ENCODE measurements at places on chromosomes 16 and 17.

GRCh38 chr16:50335196-50335958 lies 33.4 kb downstream of the BRD7 start:
- no peak for DNase-seq

- no peak for DNase-seq
Observed at GRCh38 chr17:79812353-79813258, 15.7 kb upstream of the CBX8 start.

GRCh38 chr16:10862438-10862837 lies 14.6 kb upstream of the CIITA start:
- no peak for DNase-seq

DNA sequence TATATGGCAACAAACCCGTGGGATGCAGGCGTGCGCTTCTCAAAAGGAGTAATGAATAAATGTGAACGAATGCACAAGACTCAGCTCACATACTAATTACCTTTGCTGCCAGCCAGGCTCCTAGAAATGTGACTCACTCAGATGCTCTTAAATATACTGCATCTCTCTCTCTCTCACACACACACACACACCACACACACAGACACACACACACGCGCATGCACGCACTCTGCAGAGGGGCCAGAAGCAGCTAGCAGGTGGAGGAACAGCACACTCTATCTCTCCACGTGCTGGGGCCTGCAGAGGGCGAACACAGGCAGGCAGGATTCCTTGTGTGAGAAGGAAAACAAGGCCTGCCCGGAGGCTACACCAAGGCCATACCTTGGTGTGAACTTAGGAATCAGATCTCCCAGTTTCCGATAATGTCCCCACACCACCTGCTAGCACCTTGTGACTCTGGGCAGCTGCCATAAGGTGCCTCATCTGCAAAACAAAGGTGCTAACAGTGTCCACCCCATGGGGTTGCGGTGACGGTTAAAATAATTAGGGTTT lies 5.3 kb downstream of the GPRC5B start:
- DNase-seq, result no peak

DNA sequence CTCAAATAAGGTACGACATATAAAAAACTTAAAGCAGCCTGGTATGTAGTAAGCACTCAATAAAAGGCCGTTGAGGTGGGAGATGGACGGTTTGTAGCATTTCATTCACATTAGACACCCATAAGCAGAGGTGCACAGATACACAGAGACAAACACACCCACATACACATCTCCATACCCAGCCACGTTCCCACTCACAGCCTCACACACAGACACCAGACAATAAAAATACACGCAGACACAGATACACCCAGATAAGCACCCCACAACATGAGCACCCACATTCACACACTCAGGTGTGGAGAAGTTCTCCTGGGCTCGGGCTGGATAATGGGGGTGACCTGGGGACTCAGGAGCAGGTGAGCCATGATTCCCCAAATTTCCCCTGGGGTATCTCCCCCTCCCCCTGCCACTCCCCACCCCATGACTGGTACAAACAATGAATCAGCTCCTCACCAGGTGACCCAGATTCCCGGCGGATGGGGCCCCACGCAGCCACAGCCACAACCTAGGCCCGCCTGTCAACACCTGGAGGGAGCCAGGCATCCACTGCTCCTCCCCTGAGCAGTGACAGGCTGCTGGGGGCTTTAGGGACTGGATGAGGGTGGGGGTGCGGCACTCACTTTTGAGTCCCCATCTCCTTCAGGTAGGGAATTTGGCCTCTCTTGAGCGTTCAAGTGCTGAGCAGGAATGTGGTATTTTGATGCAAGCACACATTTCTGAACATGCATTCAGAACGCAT lies 2.7 kb downstream of the DLX3 start:
- DNase-seq, result no peak

DNA sequence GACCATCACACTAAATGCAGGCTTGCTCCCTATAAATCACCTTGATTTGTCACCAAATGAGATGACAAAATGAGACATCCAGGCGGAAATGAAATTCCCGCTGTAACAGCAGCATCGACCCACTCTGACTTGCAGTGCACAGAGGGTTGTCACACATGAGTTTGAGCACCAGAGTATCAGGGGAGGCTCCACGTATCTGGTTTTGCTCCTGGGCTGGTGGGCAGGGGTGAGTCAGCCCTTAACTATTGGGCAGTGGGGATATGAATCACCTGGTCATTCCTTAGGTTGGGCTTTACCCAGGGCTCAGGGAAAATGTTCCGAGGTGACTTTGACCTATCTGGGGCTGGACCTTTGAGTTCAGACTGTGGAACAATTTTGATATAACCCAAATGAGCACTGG lies 245.2 kb upstream of the CCL2 start:
- no peak for DNase-seq

- no peak for DNase-seq
Observed at GRCh38 chr16:72311426-72311825, 139.5 kb upstream of the PMFBP1 start.

DNA sequence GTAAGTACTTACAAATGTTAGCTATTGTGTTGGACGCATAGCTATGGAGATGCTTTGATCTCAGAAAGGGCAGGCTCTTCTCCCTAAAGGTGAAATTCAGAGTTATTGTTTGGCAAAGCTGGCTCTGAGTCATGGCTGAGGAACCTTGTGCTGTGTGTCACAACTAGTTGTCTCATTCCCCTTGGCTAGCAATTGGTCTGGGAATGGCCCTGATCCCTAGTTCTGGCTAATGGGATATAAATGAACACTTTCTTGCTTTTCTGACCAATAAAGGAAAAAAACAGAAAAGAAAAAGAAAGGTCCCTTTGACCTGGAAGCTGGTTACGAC lies 210.6 kb downstream of the MAP2K4 start:
- DNase-seq, result no peak

GRCh38 chr17:40551879-40552768 lies 13.1 kb downstream of the CCR7 start:
- DNase-seq, result no peak

- no peak for DNase-seq
Observed at GRCh38 chr16:77822661-77823060, 34.3 kb downstream of the VAT1L start.

- no peak for DNase-seq
Observed at GRCh38 chr16:88002749-88003148, 51.5 kb downstream of the BANP start.

DNA sequence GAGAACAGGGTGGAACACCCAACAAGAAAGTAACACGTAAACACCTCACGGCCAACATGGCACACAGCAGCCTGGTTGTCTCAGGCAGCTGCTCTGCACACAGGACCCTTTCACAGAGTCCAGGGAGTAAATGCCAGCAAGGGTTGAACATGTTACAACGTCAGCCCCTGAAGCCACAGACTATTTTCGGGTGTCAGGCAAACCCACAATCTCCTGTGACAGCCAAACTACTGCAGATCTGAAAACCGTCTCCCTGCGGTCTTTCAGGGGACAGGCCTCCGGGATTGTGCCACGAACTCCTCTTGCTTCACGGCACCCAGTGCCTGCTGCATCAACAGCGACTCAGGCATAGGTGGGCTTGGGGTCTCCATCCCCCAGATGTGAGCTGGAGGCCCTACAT lies 127.7 kb downstream of the XYLT1 start:
- DNase-seq, result no peak

GRCh38 chr16:48132696-48133095 lies 23.1 kb downstream of the ABCC12 start:
- no peak for DNase-seq

GRCh38 chr16:54928016-54928356 lies 2.7 kb upstream of the IRX5 start:
- DNase-seq, result no peak

GRCh38 chr16:73480381-73480780 lies 432.5 kb upstream of the ZFHX3 start:
- DNase-seq, result no peak

- DNase-seq, result no peak
Observed at GRCh38 chr17:40290629-40291280, 3.1 kb downstream of the CDC6 start.

GRCh38 chr17:1481736-1482135 lies 10.8 kb downstream of the MYO1C start:
- no peak for DNase-seq

GRCh38 chr16:56286809-56287208 lies 95.5 kb downstream of the GNAO1 start:
- DNase-seq, result no peak

- peak; percentile 91 for DNase-seq
Observed at GRCh38 chr17:76726231-76726775, at the start of gene JMJD6. Gene JMJD6 (minus strand): TSS chr17:76726606. CDS start chr17:76726475, 131 bp downstream.

DNA sequence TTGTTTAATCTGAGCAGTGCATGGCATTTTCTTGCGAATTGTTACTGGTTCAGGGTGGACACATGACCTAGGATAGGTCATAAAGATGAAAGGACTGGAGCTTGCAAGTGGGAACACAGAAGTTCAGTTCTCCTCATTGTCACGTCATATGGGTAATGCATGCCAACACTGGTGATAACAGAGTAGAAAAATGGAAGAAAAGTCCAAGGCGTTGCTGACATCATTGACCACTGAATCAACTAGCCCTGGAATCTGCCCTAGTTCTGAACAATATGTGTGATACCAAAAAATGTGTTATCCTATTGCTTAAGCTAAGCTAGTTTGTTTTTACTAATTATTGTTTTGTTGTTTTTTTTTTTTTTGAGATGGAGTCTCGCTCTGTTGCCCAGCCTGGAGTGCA lies 234.2 kb upstream of the MAF start:
- DNase-seq, result no peak

DNA sequence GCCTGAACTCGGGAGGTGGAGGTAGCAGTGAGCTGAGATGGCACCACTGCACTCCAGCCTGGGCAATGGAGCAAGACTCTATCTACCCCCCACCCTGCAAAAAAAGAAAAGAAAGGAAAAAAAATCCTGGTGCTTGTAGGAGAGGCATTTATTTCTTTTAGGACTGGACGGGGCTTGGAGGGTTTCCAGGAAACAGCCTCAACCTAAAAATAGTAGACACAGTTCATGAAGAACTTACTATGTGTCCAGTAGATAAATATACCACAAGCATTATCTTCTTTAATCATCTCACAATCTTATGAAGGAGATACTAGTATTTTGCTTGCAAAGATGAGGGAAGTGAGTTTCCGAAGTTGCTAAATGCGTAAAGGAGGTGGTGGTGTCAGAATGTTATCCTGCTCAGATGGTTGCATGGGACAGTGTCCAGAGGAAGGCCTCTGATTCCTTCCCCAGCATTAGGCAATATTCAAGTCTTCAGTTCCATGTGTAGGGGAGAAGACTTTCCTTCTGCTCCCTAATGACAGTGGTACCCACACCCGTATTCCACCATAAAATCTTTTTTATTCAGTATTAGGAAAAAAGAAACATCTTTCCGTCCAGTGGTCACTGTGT lies 263.2 kb downstream of the WWOX start:
- DNase-seq, result no peak

DNA sequence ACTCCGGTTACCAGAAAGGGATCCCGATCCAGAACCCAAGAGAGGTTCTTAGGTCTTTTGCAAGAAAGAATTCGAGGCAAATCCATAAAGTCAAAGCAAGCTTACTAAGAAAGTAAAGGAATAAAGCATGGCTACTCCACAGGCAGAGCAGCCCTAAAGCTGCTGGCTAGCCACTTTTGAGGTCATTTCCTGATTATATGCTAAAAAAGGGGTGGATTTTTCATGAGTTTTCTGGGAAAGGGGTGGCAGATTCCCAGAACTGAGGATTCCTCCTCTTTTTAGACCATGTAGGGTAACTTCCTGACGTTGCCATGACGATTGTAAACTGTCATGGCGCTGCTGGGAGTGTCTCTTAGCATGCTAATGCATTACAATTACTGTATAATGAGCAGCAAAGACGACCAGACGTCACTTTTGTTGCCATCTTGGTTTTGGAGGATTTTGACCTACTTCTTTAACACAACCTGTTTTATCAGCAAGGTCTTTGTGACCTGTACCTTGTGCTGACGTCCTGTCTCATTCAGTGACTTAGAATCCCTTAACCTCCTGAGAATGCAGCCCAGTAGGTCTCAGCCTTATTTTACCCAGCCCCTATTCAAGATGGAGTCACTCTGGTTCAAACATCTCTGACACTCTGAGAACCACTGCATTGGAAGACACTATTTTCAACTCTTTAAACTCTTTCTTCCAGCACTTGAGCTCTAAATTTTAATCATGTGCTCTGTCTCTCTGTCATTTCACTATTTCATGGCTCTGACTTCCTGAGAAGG lies 203.6 kb upstream of the CACNG3 start:
- DNase-seq, result no peak

DNA sequence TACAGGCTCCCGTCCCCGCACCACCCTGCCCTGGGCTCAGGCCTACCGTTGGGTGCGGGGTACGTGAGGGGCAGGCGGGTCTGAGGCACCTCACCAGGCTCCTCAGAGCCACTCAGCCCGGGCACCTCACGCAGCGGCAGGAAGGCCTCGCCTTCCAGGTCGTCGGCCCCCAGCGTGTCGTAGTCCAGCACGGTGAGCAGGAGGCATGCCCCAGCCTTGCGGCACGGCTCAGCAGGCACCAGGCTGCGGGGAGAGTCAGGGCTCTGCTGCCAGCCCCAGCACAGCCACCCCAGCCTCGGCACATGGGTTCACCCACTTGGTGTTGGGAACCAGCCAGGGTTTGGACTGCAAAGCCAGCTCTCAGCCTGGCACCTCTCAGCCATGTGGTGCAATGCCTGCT lies 15.5 kb downstream of the UNC13D start:
- DNase-seq, result no peak

DNA sequence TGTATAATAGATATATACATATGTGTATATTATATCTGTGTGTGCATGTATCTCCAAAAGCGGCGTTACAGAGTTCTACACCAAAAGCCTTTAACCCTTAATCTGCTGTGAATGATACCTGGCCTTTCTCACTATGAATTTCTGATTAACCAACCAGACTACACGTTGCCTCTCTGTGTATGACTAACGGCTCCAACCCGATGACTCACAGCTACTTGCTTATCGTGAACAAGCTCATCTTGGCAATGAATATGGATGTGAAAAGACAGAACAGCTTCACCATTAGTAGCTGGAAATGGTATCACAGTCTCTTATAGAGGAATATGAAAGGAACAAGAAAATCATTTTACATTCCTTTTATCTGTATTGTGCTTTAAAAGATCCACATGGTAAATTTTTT lies 23.8 kb upstream of the ARHGAP44 start:
- no peak for DNase-seq

DNA sequence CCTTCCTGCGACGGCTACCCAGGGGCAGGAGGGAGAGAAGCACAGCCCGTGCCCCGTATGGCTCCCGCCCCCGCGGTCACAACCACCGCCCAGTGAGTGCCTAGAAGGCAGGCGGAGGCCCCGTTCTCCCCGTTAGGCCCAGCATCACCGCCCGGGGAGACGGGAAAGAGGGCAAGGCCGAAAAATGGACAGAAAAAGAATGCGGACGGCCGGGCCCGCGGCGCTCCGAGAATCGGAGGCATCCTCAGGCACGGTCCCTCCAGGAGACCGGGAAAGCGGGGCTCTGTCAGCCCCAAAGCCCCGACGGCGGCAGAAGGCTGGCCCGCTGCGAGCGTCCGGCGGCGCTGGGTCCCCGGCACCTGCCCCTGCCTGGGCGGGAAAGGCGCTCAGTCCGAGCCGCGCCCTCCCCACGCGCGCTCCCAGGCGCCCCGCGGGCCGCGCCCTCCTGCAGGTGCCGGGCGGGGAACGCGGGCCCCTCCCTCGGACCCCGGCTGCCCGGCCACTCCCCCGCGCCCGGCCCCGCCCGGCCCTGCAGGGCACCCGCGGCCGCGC lies 407 bp downstream of the MCRIP1 start:
- no peak for DNase-seq

GRCh38 chr16:67100569-67101310 lies 9.0 kb upstream of the PHAF1 start:
- DNase-seq, result no peak
